ENCODE measurements at places on chromosomes 2 and 18.

DNA sequence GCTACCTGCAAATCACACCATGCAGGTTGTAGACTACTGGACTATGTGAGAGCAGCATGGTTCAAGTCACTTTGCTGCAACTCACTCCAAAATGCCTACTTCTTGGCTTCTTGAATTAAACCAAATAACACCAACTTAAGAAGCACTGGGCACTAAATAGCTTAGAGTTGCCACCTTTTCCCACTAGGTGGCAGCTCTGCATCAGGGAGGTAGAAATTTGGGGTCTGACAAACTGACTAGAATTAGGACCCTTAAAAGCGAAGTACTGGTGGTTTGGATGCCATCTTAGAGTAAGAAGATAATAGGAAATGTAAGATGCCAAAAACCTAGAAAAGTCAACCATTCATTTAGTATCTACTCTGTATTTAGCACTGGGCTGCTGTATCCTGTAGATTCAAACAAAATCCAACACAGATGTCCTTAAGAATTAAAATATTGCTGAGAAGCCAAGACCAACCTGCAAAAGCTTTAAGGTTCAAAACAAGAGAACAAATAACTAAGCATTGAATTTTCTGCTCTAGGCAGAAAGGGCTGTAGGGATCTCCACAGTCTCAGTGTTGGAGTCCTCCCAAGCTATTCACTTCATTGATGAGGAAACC is 65.5 kb downstream of the CCBE1 start:
- no peak for DNase-seq

DNA sequence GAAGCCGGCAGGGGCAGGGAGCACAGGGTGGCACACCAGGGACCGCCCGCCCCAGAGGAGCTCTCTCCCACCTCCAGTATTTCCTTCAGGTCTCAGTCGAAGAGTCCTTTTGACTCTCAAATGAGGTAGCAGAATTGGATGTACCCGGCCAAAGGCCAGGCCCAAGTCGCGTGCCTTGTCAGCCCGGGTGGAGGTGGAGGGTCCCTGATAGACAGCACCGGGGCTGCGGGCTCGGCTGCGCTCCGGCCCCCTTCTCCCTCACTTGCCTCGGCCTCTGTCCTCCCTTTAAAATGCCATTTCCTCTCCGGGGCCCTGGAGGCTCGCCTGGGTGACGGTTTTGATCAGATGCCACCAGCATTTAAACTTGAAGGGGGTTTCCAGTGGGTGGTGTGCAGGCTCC is 198.9 kb upstream of the SOX11 start:
- no peak for DNase-seq

DNA sequence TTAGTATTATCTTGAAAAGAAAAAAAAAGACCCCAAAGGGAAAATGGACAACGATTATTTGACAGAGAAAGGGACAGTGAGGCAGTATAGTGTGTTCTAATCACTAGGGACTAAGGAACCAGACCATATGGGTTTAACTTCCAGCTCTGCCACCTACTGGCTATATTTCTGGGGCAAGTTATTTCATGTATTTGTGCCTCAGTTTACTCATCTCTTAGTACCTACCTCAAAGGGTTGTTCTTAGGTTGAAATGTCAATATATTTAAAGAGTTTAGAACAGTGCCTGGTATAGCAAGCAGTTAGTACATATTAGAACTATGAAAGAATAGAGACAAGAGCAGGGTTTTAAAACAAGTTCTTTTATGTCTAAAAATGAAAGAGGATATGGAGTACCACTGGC is 42.7 kb downstream of the PRKD3 start:
- DNase-seq: no peak

DNA sequence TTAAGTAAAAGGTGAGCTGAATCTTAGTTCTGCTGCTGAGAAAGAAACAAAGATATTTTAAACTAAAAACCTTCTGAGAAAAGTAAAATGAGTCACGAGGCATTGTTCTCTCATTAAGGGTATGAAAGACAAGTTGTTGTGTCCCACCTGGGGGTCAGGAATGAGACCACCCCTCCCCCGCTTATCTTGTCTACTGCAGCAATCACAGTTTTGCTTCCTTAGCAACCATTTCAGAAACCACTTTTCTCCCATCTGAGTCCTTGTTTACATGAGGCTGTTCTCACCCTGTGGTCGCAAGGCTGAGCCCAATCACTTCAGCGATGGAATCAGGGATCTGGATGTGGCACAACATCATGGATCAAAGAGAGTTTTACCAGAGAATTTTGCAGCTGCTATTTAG is 377.6 kb upstream of the NETO1 start:
- DNase-seq: no peak

DNA sequence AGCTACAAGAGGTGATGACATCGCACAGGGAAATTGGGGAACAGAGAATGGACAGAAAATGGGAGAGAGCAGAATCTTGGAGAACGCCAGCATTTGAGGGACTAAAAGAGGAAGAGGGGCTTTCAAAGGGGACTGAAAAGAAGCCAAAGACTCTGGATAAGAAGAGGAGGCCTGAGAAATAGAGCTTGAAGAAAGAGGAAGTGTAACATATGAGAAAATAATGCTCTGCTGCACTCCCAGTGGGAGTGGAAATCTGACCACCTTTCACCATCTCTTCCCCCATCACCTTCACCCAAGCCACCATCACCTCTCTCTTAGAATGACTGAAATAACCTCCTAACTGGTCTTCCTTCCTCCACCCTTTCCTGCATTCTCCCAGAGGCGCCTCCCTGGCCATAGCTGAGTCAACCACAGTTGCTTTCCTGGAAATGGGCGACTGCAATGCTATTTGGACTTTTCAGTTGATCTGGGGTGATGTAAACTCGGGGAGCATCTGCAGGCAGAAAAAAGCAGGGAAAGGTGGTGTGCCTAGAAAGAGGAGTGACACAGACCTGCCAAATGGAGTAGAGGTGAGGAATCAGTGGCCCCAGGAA is 16.8 kb downstream of the CXCR1 start:
- no peak for DNase-seq

DNA sequence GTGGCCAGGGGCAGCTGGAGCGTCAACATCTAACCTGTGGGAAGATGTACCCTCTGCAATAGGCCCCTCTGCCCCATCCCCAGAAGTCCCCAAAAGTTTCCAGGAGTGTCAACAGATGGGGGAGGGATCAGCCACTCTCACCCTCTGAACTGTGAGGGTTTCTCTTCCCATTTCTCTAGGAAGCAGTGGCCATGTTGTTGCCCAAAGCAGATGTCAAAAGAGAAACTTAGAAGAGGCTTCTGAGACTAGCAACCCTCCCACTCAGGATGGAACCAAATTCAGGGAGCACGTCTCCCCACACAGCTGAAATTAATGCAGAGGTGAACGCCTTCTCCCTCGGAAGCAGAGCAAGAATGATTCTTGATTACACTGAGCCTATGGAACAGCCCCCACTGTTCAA is 70.3 kb downstream of the ARL4C start:
- DNase-seq: no peak

- DNase-seq: no peak
These were observed 192.8 kb downstream of the PTGR3 start for GRCh38 chr18:75016025-75016717.

GRCh38 chr2:28981016-28981441 is at the start of gene TOGARAM2:
Gene TOGARAM2, plus strand, starts transcription at chr2:28981298. Its CDS starts 13,537 bp downstream, at chr2:28994835.
- DNase-seq: no peak

DNA sequence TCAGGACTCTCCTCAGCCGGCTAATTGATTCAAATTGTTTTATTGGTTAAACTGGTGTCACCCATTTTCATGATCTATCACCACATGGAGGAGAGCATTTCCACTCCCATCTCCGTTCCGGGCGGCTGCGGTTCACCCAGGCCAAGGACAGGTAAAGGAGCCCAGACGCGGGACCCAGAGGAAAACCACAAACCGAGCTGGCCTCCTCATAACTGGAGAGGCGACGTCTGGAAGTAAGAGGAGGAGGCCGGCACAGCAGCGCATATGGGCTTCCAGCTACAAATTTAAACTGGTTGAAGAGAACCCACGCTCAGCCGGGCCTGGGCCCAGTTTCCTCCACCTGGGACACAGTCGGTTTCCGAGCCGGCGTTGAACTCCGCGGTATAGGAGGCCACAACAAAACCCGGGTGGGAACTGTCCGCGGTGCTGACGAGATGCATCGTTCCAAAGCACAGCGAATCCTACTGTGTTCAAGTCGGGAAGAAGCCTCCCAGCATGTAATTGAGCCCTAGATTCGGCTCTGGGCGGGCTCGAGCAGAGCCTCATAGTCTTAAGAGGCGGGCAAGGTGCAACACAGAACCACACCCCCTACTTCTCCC is 3.0 kb upstream of the SKOR2 start:
- no peak for DNase-seq

All from stimulated activated CD4-positive, alpha-beta T cell treated with anti-CD3 and anti-CD28 coated beads, Interleukin-4, amount 100 ng/mL, for 1 hour (primary cell).